ENCODE measurements at places on chromosomes 16 and 17. TPM values are rescaled to one million over a fixed set of nuclear protein-coding genes. Genes with fewer than 3 reads are reported as not detected.

The SLC52A1 gene
- not detected for total RNA-seq

The CES5A gene
- not detected for total RNA-seq

The GRB7 gene
- not detected for total RNA-seq

The PRAC1 gene
- not detected for total RNA-seq

The RHBDF2 gene
- 13.9 TPM for total RNA-seq
